ENCODE measurements at places on chromosomes 13 and 19.

- DNase-seq = no peak
Measured at GRCh38 chr19:5681391-5682106, 722 bp downstream of the HSD11B1L start.

DNA sequence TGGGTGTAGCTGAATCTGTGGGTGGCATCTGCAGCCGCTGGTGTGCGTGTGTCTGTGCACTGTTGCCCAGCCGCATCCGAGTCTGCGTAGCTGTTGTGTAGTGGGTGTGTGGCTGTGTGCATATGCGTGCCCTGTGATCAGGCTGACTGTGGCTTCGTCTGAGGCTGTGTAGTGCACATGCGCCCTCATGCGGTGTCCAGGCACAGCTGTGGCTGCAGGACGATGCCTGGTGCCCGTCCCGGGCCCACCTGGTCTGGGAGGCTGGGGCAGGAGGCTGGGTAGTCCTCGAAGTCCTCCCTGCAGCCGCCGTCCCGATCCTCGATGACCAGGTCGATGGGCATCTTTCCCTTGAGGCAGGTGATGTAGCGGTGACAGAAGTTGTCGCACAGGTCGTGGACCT lies 4.9 kb downstream of the MEIS3 start:
- DNase-seq = no peak

- DNase-seq = no peak
Measured at GRCh38 chr13:110912651-110913051, 2.2 kb downstream of the ANKRD10 start.

DNA sequence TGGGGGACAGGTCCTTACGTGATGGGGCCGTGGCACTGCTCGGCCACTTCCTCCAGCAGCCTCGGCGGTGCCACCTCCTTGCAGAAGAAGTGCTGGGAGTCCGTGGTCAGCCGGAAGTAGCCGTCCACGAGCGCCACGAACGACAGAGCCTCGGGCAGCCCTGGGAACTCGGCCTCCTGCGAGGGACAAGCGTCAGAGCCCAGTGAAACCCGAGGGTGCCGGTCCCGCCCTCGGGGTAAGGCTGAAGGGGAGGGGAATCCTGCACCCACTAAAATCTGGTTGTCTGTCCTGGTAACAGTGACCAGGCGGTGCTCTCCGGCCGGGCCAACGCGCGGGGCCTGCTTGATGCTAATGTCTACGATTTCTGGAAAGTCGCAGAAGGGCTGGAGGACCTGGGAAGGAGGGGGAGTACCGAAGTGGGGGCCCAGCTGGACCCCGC lies 6.4 kb downstream of the JAK3 start:
- DNase-seq = no peak

DNA sequence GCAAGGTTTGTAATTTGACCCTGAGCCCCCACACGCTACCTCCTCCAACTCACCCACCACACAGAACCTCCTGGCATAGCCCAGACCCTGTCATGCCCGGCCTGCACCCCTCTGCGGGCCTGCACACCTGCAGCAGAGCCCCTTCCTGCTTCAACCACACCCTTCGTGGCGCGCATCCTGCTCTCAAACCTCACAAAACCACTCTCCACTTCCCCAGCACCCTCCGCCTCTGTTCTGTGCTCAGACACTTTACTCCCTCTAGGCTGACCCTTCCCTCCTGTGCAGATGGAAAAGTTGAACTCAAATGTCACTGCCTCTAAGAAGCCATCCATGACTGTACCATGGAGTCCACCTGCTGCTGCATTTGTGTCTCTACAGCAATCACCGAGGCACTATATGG lies 28.5 kb downstream of the FAAP24 start:
- no peak for DNase-seq

GRCh38 chr19:18946918-18947317 lies 5.9 kb upstream of the HOMER3 start:
- no peak for DNase-seq

DNA sequence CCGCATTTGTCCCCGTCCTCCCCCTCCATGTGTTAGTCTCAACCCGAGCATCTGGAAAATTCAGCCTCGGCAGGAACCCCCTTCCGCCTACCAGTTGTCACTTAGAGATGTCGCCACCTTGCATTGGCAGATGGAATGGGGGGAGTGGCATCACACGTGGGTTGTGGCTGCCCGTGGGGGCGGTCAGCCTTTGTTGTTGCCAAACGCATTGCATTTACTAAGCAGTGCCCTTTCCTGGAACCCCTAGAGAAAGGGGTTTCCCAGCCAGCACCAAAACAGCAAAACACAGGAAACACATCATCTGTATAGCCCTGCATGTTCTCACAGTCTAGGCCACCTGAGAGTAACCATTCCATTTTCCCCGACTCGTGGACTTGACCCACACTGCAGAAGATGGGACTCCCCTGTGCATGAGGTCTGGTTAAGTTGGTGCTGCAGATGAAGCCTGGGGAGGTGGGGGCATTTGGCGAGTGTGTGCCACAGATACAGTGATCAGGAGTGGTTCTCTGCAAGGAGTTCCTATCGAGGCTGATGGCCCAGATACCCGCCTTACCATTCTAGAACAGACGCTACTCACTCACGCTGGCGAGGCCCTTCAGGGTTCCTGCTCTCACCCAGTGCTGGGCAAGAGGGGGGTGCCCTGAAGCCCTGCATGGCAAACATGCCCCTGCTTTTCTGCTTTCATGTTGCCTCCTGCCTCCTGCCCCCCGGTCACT lies 38.3 kb downstream of the TMED1 start:
- peak; percentile 87 for DNase-seq

- DNase-seq = no peak
Measured at GRCh38 chr19:53013621-53014020, at the start of gene ERVV-1. Gene ERVV-1, plus strand, starts transcription at chr19:53013921. Its CDS starts 170 bp downstream, at chr19:53014091.

DNA sequence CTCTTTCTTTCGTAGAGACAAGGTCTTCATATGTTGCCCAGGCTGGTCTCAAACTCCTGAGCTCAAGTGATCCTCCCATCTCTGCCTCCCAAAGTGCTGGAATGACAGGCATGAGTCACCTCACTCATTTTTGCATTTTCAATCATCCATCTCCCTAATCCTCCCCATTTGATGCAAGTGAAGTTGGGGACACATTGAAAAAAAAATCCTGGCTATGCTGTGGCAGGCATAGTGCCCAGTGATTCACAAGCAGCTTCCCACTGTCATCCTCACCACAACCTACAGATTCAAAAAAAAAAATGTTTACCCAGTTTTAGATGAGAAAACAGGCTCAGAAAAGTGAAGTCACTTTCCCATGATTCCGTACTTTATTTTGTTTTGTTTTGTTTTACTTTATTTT lies 44.7 kb upstream of the USP29 start:
- DNase-seq = no peak

DNA sequence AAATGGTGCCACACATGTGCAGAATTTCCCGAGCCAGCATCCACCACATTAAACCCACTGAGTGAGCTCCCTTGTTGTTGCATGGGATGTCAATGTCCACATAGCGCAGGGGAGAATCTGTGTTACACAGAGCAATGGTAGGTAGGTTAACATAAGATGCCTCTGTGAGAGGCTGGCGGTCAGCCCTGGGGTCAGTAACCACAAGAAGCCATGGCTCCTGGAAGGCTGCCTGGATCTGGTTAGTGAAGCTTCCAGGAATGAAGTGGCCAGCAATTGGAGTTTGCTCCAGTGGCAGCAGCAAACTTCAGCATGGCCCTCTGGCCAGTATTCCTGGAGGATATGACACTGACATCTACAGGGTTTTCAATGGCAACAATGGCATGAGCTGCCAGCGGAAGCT lies 37.0 kb upstream of the PCDH9 start:
- DNase-seq = no peak

DNA sequence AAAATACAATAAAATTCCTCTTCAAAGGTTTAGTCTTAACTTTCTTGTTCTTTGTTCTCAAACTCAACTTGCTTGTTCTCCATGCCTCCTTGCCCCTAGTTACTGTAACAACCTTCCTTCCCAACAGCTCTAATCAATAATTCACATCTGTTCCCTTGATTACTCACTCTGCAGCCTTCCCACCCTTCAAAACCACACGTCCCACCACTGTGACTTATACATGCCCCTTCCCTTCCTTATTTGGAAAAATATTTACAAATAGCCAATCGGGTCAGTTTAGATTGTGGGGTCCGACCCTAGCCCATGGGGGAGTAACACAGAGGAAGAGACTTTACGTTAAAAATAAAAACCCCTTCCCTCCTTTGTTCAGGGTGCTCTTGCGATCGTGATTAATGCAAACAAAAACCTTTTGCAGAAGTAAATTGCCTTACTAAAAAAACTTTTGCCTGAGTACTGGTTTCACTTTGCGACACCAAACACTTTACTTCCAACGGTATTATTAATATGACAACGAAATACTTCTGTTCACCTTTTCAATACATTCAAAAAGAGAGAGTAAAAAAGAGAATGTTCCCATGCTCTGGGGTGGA lies 512 bp upstream of the ZNF93 start:
- DNase-seq = no peak

DNA sequence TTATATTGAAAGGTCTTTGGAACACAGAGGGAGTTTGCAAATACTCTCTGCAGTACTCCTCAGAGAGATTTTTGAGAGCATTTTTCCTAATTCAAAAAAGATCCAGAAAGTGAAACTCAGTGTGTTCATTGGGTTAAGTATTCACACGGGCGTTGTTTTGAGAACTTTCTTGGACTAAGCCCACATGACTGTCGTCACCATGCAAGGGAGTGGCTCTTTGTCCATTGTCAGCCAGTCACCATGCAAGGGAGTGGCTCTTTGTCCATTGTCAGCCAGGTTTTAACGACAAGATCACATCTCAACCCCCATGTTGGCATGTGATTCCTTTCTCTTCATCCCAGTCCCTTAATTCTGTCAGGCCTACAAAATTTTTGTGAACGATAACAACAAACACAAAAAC lies 81.2 kb upstream of the STK24 start:
- no peak for DNase-seq

- DNase-seq = peak; percentile 76
Measured at GRCh38 chr19:49808711-49809159, 4.4 kb downstream of the FUZ start.

- no peak for DNase-seq
Measured at GRCh38 chr13:112104881-112105234, 37.9 kb downstream of the SOX1 start.

DNA sequence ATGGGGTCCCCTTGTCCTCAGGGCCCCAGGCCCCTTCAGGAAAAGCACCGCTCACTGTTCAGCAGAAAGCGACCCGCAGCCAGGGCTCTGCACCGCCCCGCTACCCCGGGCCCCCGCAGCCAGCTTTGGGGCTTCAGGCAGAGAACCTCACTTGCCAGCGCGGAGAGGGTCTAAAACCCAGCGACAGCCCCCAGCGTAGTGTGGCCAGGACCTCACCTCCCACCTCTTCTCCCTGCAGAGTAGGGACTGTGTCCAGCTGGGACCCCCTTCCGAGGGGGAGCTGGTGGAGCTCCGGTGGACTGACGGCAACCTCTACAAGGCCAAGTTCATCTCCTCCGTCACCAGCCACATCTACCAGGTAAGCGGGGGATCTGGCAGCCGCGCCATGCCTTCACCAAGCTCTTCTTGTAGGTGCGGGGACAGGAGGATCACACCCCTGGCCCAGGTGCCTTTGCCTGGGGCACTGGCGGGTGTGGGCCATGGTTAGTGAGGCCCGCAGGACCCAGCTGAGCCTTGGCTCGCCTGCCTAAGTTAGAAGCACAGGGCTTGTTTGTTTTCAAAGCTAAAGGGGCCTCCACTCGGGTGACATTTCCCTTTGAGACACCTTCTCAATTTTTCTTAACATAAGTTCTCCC lies 175.7 kb downstream of the KDM4B start:
- DNase-seq = no peak

DNA sequence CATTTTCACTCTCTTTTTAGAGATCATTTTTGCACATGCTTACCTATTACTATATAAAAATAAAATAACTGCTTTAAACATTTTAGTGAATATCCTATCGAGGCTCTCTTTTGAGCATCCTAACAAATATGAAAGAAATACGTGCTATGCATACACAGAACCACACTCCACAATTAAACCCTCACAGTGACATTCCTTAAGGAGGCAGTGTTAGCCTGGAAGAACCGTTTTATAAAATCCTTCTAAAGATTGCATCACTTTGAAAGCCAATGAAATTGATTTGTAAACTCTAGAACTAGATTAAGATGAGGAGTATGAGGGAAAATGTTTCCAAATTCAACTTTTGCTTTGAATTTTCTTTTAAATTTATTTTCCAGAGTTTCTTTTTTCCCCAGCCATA lies 11.1 kb upstream of the ENOX1 start:
- no peak for DNase-seq

GRCh38 chr13:65530688-65531087 lies 1699.4 kb downstream of the PCDH9 start:
- no peak for DNase-seq

- no peak for DNase-seq
Measured at GRCh38 chr19:30386551-30387143, 14.5 kb downstream of the ZNF536 start.

DNA sequence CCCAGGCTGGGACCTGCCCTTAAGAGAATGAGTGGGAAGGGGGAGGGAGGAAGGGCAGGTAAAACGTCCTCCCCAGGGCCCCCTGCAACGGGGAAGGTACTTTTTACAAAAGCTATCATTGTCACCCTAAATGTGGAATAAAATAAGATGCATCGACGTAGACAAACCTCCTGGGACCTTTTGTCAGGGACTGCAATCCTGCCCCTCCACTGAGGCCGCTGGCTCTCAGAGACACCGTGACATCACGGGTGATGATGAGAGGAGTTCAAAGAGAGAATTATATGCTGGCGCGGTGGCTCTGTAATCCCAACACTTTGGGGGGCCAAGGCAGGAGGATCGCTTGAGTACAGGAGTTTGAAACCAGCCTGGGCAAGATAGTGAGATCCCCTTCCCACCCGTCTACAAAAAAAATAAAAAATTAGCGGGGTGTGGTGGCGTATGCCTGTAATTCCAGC lies 1.8 kb upstream of the MYBPC2 start:
- no peak for DNase-seq

DNA sequence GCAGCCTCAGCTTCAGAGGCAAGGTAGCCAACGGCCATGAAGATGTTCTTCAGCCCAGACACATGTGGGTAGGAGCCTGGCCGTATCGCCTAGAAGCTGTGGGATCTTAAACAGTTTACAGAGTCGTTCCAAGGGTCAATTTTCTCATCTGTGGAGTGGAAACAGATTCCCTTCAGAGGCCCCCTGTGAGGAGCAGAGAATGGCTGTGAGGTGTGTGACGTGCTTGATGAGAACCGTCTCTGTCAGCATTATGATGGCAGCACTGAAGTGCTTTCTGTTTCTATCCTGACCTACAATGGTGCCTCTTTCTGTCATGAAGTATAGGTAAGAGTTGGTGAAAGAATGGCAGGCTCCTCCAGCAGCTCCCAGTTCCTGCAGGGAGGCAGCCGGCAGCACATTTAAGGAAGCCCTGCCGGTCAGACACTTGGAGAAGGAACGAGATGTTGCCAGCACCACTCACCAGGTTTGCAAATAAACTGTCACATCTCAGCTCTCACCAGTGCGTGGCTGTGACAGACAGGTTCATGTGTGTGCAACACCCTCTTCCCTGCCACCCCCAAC lies 277.3 kb downstream of the FOXO1 start:
- DNase-seq = peak; percentile 23

GRCh38 chr19:49434907-49435583 lies 6.3 kb downstream of the SLC17A7 start:
- no peak for DNase-seq

DNA sequence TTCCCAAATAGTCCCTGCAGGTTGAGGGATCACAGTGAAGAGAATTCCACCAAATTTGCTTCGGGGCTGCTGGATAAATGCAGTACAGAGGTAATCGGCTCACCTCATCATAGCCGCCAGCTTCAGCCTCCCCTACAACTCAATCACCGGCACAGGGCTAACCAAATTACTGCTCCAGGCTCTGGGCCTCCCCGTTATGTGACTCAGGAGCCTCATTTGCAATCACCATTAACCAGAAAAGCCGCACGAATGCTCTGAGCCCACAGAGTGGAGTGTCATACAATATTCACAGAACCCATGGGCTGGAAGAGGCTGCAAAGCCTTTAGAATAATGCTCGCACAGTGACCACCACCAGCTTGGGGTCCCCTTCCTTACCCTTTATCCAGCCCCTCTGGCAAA lies 4.9 kb downstream of the SIAH3 start:
- no peak for DNase-seq

Data from CD8-positive, alpha-beta memory T cell (primary cell).